ENCODE measurements at places on chromosomes 4 and X.

DNA sequence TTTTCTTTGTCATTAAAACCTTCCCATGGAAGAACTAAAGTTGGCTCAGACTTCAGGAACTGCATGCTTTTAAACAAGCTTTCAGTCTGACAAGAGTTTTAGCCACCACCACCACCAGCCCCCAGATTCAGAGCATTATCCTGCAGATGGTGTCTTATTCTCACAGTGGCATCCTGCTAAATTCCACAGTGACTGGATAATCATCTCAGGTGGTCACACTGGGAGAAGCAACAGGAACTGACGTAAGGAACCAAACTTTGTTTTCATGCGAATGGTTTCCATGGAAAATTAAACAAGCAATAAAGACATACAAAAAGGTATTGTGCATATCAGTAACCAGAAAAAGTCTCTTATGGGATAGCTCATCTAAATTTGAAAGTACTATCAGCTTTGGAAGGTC lies 370.7 kb downstream of the FBXW7 start:
- no peak for DNase-seq

GRCh38 chrX:31366041-31366440 lies 294.2 kb upstream of the FTHL17 start:
- peak; percentile 69 for DNase-seq

GRCh38 chr4:36000941-36001557 lies 243.3 kb downstream of the ARAP2 start:
- no peak for DNase-seq

GRCh38 chr4:186695392-186695791 lies 28.3 kb downstream of the FAT1 start:
- DNase-seq, result no peak

DNA sequence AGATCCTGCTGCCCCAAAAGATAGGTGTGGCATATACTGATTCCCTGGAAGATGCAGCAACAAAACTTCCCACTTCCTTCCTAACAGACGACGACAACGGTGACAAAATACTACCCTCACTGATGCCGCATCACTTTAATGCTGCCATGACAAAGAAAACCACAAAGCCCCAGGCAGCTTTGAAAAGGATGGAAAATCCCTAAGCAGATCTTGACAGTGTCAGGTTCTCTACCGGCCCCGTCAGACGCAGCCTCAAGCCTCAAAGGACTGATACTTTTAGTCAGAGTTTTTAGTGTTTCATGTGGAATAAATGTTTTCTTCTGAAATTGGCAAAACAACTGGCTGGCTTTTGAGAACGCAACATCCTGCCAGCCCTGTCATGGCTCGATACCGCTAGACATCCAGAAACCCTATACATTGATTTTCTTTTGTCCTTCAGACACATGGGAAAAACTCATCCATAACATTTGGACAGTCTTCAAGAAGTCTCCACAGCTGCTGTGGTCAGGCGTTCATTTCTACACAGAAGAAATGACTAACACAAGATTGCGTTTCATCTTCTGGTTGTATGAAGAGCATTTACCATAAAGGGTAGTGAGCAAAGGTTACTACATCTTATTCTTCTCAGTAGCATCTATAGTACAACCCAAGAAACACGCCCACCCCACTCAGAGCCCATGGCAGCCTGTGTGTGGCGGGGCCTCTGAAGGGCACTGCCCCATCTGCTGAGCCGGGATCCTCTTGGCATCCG lies 60.1 kb downstream of the GATB start:
- no peak for DNase-seq

DNA sequence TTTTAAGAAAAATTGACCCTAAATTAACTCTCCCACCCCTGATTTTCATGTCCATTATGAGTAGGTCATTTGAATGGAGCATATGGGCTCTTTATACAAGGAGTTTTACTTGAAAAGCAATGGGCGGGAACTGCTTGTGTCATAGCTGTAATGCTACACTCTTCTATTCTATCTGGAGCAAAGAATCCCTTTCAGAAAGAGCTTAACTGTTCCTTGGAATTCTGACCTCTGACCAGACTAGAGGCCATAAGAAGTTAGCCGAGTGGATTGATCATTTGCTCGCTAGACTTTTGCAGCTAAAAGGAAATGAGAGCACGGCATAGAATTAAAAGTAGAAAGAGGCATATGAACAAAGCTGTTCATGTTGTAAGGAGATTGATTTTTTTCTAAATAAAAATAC lies 79.1 kb downstream of the DOCK11 start:
- DNase-seq, result no peak

DNA sequence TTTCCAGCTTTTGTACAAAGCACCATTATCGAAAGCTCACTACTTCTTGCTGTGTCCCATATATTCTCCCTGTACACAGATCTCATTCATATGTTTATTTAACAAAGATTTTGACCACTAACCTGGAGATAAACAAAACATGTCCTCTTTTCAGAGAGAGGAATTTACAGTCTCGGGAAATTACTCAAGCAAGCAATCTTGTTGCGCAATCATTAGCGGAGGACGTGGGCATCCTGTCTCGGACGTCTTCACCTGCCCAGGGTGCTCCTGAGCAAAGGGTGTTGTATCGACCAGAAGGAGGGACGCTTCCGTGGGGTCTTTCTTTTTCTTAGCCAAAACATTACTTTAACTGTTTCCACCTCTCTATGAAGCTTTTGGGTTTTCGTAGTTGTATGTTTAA lies 66.5 kb upstream of the CLCN4 start:
- no peak for DNase-seq

DNA sequence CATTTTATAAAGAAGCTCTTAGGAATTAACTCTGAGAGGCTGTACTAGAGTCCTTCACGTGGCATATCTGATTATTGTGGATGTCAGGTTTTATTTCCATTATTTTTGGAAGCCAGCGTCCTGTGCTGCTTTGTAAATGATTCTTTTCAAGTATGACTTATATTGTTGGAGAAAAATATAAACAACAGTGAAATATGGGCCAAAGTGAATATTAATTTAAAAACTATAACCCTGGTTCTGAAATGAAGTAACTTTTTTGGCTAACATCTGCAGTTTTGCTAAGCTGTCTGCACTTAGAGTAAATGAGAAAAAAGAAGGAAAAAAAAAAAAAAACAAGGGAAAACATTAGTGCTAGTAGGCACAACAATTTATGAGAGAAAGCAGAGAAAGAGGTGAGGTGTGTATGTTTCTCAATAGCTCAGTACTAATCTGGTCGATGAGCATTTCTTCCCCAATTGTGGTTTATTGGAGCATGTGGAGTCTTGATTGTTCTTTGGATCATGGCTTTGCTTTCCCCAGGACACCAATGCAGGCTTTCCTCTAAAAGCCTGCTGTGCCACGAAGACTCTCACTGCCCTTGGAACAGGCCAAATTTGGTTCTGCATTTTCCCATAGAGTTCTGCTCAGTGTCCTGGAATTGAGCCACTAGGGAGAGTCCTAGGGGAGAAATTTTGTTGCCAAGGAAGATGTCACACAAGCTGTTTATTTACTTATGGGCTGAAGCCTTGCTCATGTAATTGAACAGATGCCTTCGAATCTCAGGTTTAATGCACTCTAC lies 273.3 kb downstream of the DKK2 start:
- peak; percentile 65 for DNase-seq

DNA sequence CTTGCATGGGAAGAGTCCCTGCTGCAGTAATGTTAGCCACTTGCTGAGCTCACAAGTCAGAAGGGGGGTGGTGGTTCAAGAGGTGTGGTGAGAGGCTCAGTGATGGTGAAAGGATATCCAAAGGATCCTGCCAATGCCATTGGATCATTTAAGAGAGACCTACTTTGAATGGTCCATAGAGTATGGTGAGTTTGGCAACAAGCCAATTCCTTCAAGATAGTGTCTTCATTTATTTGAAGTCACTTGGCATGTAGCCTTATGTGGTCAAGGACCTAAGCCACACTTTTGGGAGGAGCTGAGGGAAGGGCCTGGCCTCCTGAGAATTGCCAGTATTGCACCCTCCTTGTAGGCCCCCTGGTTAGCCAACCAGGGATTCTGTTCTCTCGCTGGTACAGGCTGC lies 87.9 kb downstream of the TSPAN7 start:
- no peak for DNase-seq

DNA sequence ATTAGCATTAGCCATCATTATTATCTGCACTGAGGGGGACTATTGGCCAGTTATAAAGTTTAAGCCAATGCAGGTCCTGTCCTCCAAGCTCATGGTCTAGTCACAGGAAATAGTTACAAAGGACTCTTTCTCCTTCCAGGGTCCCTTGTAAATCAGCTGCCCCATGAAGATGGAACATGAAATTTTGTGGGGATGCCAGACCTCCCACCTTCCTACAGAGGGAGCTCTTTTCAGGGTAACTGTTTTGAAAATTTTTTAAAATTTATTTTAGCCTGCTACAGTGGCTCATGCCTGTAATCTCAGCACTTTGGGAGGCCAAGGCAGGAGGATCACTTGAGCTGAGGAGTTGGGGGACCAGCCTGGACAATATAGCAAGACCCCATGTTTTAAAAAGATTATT lies 124.4 kb upstream of the SLC34A2 start:
- DNase-seq, result no peak

GRCh38 chrX:154802947-154803346 lies 2.3 kb downstream of the MPP1 start:
- no peak for DNase-seq

- peak; percentile 42 for DNase-seq
Measured at GRCh38 chr4:37389967-37390580, 145.5 kb downstream of the NWD2 start.

DNA sequence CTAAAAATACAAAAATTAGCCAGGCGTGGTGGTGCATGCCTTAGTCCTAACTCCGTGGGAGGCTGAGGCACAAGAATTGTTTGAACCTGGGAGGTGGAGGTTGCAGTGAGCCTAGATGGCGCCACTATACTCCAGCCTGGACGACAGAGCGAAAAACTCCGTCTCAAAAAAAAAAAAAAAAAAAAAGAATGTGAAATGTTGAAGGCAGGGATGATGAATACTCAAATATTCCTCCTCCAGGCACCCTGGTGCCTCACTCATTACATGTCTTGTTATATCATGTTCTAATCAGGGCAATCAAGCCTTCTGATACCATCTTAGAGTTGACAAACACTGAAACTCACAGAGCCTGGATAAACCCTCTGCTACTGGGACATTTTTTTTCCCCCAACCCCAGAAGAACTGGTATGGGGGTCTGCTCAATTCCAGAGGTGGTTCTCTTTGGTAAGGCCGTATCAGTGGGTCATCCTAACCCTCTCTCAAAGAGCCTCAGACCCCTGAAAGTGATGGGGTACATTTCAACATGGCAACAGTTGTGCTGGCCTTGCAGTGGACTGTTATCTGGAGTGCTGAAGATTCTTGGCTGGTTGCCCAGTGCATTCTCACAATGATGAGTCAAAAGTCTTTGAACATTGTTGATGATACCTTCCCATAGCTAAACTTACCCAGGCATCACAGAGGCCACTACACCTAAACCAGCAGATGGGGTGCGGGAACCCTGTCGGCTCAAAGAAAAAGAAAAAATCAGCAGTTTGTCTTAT lies 2.4 kb upstream of the SH3KBP1 start:
- peak; percentile 73 for DNase-seq

DNA sequence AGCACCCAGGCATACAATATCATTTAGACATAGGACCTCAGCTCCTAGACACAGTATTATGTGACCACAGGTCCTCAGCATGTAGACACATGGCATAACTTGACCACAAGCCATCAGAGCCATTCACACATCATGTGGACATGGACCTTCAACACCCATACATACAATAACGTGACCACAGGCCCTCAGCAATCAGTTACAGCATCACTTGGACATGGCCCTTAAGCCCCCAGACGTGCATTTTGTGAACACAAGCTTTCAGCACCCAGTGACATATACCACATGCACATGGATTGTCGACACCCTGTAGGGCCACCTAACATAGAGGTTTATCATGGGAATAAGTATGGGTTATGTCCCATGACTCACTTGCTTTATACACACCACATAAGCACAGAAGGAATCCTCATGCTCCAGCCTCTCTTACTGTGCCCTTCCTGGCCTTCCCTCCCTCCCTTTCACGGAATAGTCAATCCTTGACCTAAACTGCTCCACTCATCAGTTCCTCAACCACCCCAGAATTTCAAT lies 1.9 kb downstream of the TSPYL2 start:
- peak; percentile 11 for DNase-seq

DNA sequence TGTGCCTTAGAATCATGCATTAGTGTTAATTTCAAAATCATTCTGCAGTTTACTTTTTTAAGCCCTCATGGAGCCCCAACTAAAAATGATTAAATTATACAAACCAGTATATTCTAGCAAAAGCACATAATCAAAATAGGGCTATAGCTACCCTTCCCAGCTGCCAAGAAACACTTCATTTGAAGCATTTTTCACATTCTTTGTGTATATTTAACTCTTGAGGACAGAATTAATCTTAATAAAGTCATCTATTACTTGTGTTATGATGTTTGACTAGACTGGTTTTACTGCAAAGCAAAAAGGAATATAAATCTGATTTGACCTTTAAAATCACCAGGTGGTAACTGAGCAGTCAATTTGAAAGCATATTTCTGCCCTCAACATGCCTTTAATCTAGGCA lies 145.1 kb downstream of the PRDM5 start:
- peak; percentile 5 for DNase-seq

DNA sequence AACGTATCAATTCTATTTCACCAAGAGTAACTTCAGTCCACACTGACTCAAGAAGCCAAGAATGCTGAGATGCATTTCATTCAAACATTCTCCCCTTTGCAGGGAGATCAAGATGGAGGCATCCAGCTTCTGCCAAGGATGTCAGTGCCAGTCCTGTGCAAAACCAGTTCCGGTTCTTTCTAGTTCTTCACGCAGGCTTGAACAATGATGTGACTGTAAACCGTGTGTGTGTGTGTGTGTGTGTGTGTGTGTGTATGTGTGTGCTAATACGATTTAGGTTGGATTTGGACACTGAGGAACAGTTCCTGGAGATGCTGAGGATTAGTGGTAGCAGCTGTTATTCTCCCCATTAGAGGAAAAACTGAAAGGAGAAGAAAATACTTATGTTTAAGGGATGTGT lies at the start of gene REELD1:
Gene REELD1, plus strand, starts transcription at position 301 of the 400 bp plus-strand sequence. CDS start 2,415 bp downstream, outside the sequence.
- no peak for DNase-seq

All from fibroblast of skin of back (primary cell).